Osteoblast (primary cell): ENCODE measurements at places on chromosomes 5 and 9. TPM values are rescaled to one million over a fixed set of nuclear protein-coding genes. Genes with fewer than 3 reads are reported as not detected.

DNA sequence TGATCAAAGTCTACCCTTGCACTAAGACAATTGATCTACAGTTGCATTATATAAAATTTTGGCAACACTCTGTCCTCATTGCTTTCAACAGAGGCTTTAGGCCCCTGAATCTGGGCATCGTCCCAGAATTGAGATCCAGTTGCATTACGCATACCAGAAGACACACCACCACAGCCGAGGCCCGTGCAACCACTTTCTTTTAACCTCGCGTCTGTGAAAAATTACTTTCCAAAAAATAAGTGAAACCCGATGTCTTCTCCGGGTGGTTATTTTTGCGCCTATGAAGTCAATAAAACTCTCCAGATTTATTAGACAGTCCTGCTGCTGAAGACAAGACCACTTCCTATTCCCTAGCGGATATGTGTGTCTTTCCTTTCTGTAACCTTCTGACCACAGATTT lies 52.1 kb upstream of the NFIB start:
- H3K4me1 ChIP-seq = peaks cover 35% of the 10 kb centered on the region
- H3K4me3 ChIP-seq = peak overlapping the region; percentile 51
- H3K27ac ChIP-seq = peak overlapping the region; percentile 89
- peaks cover 3% of the 10 kb centered on the region for H3K27me3 ChIP-seq

Gene SAXO1
- total RNA-seq = under 0.01 TPM in 2 replicates

Gene TNC
- 611 and 664 TPM in 2 replicates for total RNA-seq

DNA sequence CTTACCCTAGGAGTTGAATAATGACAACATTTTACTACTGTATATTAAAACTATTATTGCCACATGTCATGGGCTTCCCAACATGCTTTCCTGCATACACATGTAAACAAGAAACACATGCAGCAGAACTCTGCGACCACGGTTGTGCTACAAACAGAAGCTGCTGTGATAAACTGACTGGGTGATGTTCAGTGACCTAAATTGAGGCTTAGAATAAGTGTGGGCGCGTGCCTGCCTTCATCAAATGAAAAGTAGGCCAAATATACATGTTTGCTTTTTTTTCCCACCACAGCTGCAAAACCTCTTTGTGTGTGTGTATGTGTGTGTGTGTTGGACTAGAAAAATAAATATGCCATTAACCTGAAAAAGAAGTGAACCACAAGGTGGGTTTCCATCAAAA lies 1202.1 kb downstream of the PTPRD start:
- DNase-seq = no peak
- no peak overlapping the region for H3K27ac ChIP-seq
- H3K36me3 ChIP-seq = no peaks in the 10 kb centered on the region
- no peak overlapping the region for H3K4me3 ChIP-seq
- no peaks in the 10 kb centered on the region for H3K27me3 ChIP-seq
- H3K4me1 ChIP-seq = no peaks in the 10 kb centered on the region

DNA sequence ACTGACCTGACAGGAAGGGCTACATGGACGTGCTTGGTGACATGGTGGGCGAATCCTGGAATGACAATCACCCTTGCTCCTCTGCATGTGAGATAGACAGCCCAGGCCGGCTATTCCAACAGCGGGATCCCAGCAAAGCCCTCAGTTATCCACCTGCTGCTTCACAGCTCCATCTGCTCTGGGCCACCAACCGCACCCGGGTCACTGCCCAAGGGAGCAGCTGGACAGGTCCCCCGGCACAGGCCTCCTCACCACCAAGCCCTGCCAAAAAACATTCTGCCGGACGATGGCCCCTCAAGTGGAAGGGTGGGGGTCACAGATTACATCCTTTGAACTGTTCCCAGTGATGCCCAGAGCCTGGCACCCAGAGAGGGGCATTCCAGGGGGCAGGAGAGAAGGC lies 39.6 kb downstream of the STK10 start:
- peaks cover 5% of the 10 kb centered on the region for H3K36me3 ChIP-seq
- peaks cover 10% of the 10 kb centered on the region for H3K4me1 ChIP-seq
- DNase-seq = no peak
- H3K27me3 ChIP-seq = no peaks in the 10 kb centered on the region

Gene MZB1
- 0.29 TPM in 1 of 2 replicates, not detected in the other for total RNA-seq

Gene FRMPD1
- total RNA-seq = not detected in 2 replicates

DNA sequence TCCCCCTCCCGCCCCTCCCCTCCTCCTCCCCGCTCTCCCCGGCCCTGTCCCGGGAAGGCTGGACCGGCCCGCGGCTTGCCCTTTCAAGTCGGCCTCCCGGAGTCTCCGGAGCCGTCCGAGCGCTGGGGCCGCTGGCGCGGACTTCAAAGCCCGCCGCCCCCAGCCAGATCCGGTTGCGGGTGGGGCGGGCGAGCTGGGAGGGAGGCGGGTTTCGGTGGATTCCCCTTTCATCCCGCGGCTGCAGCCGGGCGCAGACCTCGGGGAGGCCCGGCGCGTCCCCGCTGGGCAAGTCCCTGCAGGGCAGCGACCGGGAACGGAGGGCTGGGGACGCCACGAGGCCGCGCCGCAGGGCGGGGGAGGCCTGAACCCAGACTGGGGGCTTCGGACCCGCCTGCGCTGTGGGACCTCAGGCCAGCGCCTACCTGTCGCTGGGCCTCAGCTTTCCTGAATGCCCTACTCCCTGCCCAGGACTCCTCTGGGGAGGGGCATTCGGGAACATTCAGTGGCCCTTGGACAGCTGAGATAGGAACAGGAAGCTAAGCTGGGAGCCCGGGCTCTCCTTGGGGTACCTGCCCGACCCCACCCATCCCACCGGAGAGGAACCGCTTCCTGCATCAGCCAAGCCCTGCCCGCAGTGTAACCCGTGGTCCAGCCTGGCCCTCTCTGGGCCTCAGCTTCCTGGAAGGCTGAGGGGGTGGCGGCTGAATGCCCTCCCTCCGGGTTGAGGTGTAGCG lies 23.4 kb downstream of the C9orf50 start:
- H3K4me1 ChIP-seq = peaks cover 25% of the 10 kb centered on the region
- H3K27ac ChIP-seq = peak overlapping the region; percentile 8
- H3K4me3 ChIP-seq = peak overlapping the region; percentile 58
- H3K36me3 ChIP-seq = no peaks in the 10 kb centered on the region
- DNase-seq = peak; percentile 94
- no peaks in the 10 kb centered on the region for H3K27me3 ChIP-seq

Gene DMRTA1
- total RNA-seq = 4.3 and 5.3 TPM in 2 replicates
